ENCODE measurements at places on chromosomes 1 and 21.

DNA sequence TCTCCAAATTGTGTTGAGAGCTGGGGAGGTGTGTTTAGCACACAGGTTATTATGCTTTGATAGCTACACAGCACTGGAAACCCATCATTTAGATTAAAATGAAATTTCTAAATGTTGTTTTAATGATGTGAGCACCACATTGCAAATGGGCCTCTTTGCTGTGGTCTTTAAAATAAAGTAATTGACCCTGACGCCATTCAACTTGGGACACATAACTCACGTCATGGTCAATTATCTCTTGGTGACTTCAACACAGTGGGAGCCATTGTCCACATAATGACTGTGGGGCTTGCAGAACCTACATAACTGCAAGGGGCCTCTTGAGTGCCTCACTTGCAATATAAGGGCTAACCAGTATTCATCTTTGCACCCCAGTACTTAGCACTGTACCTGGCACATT, 280.4 kb downstream of the HLX start:
- no peak overlapping the region for H3K27ac ChIP-seq
- H3K36me3 ChIP-seq, result no peaks in the 10 kb centered on the region
- H3K27me3 ChIP-seq, result no peaks in the 10 kb centered on the region

- H3K36me3 ChIP-seq, result no peaks in the 10 kb centered on the region
- no peak overlapping the region for H3K4me3 ChIP-seq
- no peaks in the 10 kb centered on the region for H3K4me1 ChIP-seq
Observed at GRCh38 chr1:22832414-22832786, 121.8 kb downstream of the EPHB2 start.

GRCh38 chr1:3069491-3070308, 697 bp downstream of the PRDM16 start:
- peak; percentile 63 for DNase-seq
- no peak overlapping the region for H3K27ac ChIP-seq
- H3K4me3 ChIP-seq, result peak overlapping the region; percentile 79

DNA sequence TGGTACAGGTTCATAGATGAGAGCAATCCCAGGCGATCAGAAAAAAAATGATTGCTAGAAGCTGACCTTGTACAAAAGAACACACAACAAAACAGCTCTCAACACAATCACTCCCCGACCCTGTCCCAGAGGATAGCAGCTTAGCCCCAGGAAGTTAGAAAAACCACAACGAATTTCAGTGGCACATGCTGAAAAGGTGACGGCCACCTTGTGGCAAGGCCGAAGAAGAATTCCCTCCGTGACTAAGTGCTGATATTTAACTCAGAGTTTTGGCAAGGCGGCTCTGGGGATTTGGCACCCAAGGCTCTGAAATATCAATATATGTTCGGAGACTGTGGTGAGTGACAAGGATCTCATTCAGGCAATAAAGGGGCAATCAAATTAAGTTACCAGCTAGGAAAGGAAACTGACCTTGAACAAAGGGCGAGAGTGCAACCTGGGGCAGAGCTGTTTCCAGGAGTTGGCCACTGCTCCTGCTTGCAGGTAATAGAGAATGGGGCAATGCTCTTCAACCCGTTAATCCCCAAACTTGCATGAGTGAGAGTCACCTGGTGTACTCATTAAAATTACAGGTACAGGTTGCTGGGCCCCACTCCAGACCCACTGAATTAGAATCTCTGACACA, 96.2 kb downstream of the BEND5 start:
- peaks cover 4% of the 10 kb centered on the region for H3K4me1 ChIP-seq
- no peaks in the 10 kb centered on the region for H3K27me3 ChIP-seq
- H3K36me3 ChIP-seq, result no peaks in the 10 kb centered on the region
- H3K27ac ChIP-seq, result no peak overlapping the region
- DNase-seq, result peak; percentile 61

DNA sequence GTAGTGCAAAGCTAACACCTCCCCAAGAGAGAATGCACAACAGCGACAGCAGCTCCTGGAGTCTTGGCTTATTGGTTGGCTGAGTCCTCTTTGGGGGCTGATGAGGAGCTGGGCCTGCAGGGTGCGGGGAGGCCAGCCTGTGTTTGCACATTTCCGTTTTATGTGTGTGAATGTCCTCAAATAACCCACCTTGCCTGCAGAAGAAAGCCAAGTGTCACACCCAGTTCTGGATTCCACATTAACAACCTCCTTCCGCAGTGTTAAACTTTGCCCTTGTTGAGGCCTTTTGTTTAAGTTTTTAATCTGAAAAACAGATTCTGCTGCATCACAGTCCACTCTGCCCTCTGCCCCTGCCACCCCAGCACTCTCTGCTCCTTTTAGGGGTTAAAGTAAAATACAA, 274.5 kb downstream of the TM2D1 start:
- H3K27ac ChIP-seq, result no peak overlapping the region
- no peaks in the 10 kb centered on the region for H3K4me1 ChIP-seq
- H3K4me3 ChIP-seq, result no peak overlapping the region
- H3K36me3 ChIP-seq, result no peaks in the 10 kb centered on the region
- H3K27me3 ChIP-seq, result no peaks in the 10 kb centered on the region
- no peak for DNase-seq

DNA sequence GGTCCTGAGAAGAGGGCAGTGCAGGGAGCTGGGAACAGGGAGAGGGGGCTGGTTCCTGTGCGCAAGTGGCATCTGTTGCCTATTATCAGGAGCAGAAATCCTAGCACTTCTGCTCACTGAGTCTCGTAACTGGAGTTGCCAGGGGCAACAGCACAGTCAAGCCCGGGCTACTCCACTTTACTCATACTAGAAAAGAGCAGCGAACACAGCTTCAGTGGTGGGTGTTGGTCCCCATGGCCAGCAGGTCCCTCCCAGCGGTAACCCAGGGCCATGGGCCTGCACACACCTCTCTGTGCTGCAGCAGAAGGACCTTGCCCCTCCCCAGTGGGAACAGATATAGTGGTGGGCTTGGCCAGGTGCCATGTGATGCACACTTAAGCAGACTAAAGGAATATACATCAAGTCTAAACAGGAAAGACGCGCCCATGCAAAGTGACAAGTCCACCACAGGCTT, 8.5 kb downstream of the PYCR2 start:
- peaks cover 32% of the 10 kb centered on the region for H3K36me3 ChIP-seq
- no peak overlapping the region for H3K27ac ChIP-seq
- no peaks in the 10 kb centered on the region for H3K27me3 ChIP-seq
- no peaks in the 10 kb centered on the region for H3K4me1 ChIP-seq
- no peak overlapping the region for H3K4me3 ChIP-seq

GRCh38 chr1:115925467-115925866, 50.8 kb upstream of the SLC22A15 start:
- no peak overlapping the region for H3K27ac ChIP-seq
- H3K4me3 ChIP-seq, result no peak overlapping the region
- H3K4me1 ChIP-seq, result peaks cover 3% of the 10 kb centered on the region
- H3K27me3 ChIP-seq, result no peaks in the 10 kb centered on the region

DNA sequence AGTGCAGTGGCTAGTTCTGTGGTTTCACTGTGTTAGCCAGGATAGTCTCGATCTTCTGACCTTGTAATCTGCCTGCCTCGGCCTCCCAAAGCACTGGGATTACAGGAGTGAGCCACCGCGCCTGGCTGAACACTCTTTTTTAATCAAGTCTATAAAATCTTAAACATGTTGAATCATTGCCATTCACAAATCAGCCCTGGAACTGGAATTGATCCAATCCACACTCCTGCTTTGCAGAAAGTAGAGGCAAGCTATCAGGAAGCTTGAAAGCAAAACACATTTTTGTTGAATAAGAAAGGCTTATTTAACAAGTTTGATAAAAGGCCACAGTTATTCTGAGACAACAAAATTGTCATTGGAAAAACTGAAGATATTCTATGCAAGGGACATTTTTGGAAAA, 18.3 kb upstream of the EFHD2 start:
- H3K27ac ChIP-seq, result no peak overlapping the region
- no peak for DNase-seq
- no peak overlapping the region for H3K4me3 ChIP-seq
- H3K36me3 ChIP-seq, result no peaks in the 10 kb centered on the region

- H3K4me3 ChIP-seq, result no peak overlapping the region
- H3K36me3 ChIP-seq, result no peaks in the 10 kb centered on the region
- no peak overlapping the region for H3K27ac ChIP-seq
- peak; percentile 34 for DNase-seq
Observed at GRCh38 chr21:29991624-29992023, 51.8 kb upstream of the GRIK1 start.

DNA sequence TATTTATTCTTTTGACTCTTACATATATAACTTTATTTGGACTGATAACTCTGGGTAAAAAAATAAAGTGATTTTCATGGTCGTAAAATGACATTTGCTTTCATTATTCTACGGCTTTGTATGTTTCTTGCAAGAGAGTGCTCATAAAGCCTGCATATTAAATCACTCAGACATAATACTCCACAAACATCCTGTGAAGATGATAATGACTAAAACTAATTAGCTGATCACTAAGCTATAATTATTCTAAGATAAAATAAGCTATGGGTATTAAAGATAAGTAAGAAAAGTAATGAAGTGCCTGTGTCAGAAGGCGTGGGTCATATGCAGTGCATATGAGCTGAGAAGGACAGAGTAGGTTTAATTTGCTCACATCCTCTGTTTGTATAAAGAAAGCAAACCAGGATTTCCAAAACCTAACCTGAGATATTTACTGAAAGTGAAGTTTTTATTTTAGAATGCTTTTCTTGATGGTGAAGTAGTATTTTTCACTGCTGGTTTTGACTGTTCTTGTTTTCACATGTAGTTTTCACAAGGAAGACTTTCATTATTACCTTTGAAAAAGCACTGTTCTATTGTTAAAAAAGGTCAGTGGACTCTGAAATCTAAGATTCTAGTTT, 278.8 kb downstream of the AMY1C start:
- H3K4me3 ChIP-seq, result no peak overlapping the region
- DNase-seq, result no peak
- no peaks in the 10 kb centered on the region for H3K27me3 ChIP-seq
- no peak overlapping the region for H3K27ac ChIP-seq

GRCh38 chr1:3606779-3607702, 4.3 kb downstream of the MEGF6 start:
- no peak overlapping the region for H3K27ac ChIP-seq
- no peak for DNase-seq
- H3K4me3 ChIP-seq, result no peak overlapping the region

- H3K27me3 ChIP-seq, result no peaks in the 10 kb centered on the region
- DNase-seq, result no peak
- H3K27ac ChIP-seq, result no peak overlapping the region
- H3K4me1 ChIP-seq, result no peaks in the 10 kb centered on the region
- H3K4me3 ChIP-seq, result no peak overlapping the region
Observed at GRCh38 chr1:30314591-30314990, 408.8 kb downstream of the MATN1 start.

- no peaks in the 10 kb centered on the region for H3K27me3 ChIP-seq
- DNase-seq, result peak; percentile 45
- H3K4me1 ChIP-seq, result no peaks in the 10 kb centered on the region
- H3K36me3 ChIP-seq, result peaks cover 9% of the 10 kb centered on the region
- H3K4me3 ChIP-seq, result no peak overlapping the region
Observed at GRCh38 chr1:62082456-62083363, 111.9 kb upstream of the L1TD1 start.

GRCh38 chr21:31213787-31214186, 130.3 kb downstream of the TIAM1 start:
- no peak overlapping the region for H3K27ac ChIP-seq
- H3K27me3 ChIP-seq, result no peaks in the 10 kb centered on the region

GRCh38 chr1:170318141-170318540, 172.4 kb downstream of the NTMT2 start:
- H3K4me3 ChIP-seq, result no peak overlapping the region
- H3K27ac ChIP-seq, result no peak overlapping the region
- no peaks in the 10 kb centered on the region for H3K27me3 ChIP-seq
- peaks cover 8% of the 10 kb centered on the region for H3K4me1 ChIP-seq
- no peaks in the 10 kb centered on the region for H3K36me3 ChIP-seq

DNA sequence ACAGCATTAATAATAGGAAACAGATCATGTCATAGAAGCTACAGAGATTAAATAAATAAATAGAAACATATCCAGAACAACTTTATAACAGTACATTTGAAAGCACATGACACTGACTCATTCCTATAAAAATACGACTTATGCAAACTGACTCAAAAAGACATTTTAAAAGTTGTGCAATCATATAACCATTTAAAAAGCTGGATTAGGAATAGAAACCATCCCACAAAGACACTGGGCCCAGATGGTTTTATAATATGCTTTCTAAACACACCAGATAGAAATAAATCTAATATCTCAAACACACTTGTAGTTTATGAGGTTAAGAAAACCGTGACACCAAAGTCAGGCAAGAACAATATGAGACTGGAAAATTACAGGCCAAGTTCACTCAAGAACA, 47.6 kb downstream of the MATN1 start:
- H3K4me3 ChIP-seq, result no peak overlapping the region
- H3K36me3 ChIP-seq, result 0 out of 2 replicates have a peak, but pooled peaks cover 3% of the 10 kb centered on the region
- H3K27me3 ChIP-seq, result no peaks in the 10 kb centered on the region
- H3K27ac ChIP-seq, result no peak overlapping the region

DNA sequence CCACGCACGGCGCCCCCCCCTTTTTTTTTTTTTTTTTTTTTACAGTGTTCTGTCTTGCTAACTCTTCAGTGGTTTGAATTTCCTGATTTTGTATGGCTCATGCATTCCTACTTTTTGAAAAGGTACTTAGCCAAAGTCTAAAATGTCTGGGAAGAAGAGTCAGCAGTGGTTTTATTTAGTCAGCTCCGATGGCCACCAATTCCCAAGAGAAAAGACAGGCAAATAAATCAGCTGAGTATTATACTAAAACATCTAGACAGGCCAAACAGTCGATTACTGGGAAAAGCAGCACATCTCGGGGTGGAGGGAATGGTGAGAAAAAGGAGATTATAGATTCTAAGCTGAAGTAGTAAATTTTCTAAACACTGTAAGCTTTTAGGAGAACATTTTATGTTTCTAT, 192.5 kb upstream of the ZRANB2 start:
- no peaks in the 10 kb centered on the region for H3K36me3 ChIP-seq
- H3K4me3 ChIP-seq, result no peak overlapping the region
- H3K27ac ChIP-seq, result no peak overlapping the region
- no peaks in the 10 kb centered on the region for H3K27me3 ChIP-seq
- H3K4me1 ChIP-seq, result no peaks in the 10 kb centered on the region

- no peaks in the 10 kb centered on the region for H3K36me3 ChIP-seq
- DNase-seq, result no peak
- H3K27ac ChIP-seq, result no peak overlapping the region
- H3K4me3 ChIP-seq, result no peak overlapping the region
- H3K4me1 ChIP-seq, result no peaks in the 10 kb centered on the region
- no peaks in the 10 kb centered on the region for H3K27me3 ChIP-seq
Observed at GRCh38 chr1:112317140-112317539, 78.9 kb upstream of the CTTNBP2NL start.

Data from H9 (cell line).